ENCODE measurements at places on chromosomes 5 and 9. TPM values are rescaled to one million over a fixed set of nuclear protein-coding genes. Genes with fewer than 3 reads are reported as not detected.

Gene LCNL1
- total RNA-seq: not detected

- no peak for DNase-seq
Observed at GRCh38 chr9:137042751-137043727, 2.9 kb downstream of the NPDC1 start.

GRCh38 chr9:33791117-33791516, 4.2 kb upstream of the PRSS3 start:
- no peak for DNase-seq

DNA sequence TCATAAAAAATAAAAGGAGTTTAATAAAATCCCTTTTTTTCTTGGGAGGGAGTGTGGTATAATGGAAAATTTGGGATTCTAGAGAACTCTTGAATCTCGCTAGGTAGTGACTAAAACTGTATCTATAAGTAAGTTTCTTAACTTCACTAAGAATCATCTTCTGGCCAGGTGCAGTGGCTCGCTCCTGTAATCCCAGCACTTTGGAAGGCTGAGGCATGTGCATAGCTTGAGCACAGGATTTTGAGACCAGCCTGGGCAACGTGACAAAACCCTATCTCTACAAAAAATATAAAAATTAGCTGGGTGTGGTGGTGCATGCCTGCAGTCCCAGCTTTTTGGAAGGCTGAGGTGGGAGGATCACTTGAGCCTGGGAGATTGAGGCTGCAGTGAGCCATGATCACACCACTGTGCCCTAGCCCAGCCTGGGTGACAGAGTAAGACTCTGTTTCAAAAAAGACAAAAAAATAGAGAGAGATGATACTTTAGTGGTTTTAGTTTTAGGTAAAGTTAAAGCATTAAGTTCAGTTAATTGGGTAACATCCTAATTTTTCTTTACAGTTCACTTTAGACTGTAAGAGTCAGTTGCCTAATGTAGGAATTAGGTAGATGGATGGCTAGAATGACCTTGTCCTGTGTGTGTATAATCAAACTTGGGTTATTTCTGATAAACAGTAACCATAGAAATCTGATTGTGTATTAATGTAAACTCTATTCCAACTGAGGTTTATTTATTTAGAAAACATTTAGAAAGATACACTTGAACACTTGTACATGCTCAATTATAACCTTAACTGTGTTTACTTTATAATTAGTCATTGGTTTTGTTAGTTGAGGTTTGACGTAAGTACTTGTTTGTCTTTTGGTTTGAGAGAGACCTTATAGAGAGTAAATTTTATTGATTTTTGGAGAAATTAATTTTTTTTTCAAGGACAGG, 17.8 kb downstream of the UNC13B start:
- DNase-seq: no peak

GRCh38 chr5:150542933-150543445, 35.1 kb downstream of the NDST1 start:
- no peak for DNase-seq
